ENCODE measurements at places on chromosomes 1 and 21.

GRCh38 chr1:175097361-175097760 is 29.7 kb downstream of the TNN start:
- DNase-seq = no peak

- DNase-seq = no peak
These were observed 39.2 kb downstream of the ADARB1 start for GRCh38 chr21:45113543-45113942.

DNA sequence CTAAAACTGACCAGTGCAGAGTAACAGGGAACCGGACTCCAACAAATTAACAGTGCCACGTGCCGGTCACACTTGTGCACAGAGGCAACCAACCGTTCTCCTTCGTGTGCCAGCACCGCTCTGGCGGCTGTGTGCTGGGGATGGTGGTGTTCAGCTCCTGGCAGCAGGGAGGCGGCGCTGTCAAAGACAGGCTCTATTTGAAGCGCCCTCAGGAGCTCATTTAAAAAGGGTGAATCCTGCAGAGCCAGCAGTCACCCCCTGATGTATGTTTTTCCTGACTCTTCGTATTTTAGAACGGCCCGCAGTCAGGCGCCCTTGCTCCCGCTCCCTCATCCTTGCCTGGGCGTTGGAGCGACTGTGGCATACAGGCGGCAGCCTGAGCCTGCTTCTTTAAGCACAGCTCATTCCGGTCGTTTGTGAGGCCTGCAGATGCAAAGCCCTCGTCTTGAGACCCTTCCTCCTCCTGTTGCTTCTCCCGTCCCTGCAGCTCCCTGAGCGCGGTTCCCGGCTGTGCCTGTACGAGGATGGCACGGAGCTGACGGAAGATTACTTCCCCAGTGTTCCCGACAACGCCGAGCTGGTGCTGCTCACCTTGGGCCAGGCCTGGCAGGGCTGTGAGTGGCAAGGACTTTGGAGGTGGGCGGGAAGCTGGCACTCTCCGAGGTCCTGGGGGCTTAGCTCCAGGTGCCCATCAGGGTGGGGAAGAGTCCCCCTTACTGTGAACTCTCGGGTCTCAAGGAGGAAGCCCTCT is 1.1 kb downstream of the DFFB start:
- DNase-seq = no peak

DNA sequence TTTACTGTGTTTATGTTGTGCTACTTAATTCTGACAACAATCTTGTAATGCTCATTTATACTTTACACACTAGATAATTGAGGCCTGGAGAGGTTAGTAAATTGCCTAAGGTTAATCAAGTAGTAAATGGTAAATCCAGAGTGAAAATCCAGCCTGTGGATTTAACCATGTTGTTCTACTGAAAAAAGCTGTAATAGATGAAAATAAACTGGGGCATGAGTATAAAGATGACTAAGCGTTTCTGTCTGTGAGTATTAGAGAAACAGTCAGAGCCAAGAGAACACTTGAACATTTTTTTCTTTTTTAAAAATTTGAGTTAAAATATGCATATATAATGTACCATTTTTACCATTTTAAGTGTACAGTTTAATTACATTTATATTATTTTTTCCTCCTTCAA is 47.9 kb upstream of the LEPR start:
- peak; percentile 9 for DNase-seq

DNA sequence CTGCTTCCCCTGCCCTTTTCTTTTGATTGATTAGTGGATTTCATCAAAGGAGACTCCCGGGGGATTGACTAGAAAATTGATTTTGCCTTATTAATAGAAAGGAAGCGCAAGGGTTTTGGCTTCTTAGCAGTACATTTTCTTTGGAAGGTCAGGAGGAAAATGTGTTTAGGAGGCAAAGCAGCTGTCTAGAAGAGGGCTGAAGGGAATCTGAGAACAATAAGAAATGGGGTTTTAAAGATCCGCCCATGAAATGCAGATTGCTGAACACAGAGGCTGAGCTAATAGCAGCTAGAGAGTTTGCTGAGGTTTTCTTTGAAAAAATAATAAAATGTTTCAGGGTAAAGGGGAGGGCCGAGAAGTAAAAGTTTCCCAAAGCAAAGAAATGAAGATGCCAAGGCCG is 4.9 kb downstream of the SERTAD4 start:
- DNase-seq = no peak

DNA sequence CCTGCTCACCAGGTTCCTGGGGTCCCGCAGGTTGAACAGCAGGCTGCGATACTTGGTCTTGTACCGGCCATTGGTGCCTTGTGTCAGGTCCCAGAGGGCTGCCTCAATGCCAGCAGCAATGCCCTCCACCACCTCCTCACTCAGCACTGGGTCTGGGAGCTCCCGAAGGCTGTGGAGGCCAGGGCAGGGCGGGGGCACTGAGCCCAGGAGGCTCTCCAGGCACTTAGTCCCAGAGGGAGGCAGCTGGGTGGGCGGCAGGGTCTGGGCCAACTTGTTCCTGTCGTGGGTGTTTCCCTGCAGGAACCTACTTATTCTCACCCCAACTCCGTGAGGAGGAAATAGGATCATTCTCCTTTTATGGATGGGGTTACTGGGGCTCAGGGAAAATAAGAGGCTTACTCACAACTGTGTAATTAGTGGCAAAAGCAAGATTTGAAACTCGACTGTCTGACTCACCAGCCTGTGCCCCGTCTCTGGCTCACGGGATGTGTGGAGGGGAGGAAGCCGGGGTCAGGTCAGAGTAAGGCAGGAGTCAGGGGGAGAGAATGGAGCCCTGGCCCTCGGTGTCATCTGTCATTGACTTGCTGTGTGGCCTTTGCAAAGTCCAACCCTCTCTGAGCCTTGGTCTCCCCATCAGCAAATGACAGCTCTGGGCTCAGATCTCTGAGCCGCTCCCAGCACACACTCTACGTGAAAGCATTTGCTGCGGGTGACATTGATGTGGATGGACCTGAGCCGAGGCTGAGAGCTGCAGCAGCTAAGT is 17.2 kb downstream of the SPOCD1 start:
- DNase-seq = no peak

GRCh38 chr1:24254783-24255182 is 64.4 kb upstream of the GRHL3 start:
- DNase-seq = no peak

DNA sequence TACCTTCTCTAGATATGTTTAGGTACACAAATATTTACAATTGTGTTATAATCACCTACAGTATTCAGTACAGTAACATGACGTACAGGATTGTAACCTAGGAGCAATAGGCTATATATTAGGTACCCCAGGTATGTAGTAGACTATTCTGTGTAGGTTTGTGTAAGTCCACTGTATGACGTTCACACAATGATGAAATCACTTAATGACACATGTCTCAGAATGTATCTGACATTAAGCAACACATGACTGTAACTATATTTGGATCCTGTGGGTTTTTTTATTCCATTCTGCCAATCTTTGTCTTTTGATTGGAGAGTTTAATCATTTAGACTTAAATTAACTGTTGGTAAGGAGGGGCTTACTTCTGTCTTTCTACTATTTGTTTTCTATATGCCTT is 52.1 kb downstream of the STYXL2 start:
- no peak for DNase-seq

- DNase-seq = no peak
These were observed 46.0 kb downstream of the RUNX1 start for GRCh38 chr21:35002879-35003722.

- DNase-seq = no peak
These were observed 130.1 kb downstream of the TGFB2 start for GRCh38 chr1:218475275-218475674.

DNA sequence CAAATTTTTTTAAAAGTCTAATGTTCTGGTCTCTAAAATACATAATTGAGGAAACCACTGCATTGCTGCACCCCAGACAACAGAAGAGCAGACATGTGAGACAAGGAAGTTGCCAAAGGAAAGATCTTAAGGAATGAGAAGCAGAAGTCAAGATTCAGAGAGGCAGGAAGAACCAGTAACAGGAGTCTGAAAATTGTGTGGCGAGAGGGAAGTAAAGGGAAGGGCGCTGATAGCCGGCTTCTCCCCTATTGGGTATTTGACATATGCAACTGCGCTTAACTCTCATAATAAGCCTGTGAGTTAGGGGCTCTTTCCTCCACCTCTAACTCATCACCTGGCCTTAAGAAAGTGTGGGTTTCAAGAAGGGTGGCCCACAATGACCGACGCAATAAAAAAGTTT is 21.9 kb upstream of the KIF14 start:
- DNase-seq = no peak

DNA sequence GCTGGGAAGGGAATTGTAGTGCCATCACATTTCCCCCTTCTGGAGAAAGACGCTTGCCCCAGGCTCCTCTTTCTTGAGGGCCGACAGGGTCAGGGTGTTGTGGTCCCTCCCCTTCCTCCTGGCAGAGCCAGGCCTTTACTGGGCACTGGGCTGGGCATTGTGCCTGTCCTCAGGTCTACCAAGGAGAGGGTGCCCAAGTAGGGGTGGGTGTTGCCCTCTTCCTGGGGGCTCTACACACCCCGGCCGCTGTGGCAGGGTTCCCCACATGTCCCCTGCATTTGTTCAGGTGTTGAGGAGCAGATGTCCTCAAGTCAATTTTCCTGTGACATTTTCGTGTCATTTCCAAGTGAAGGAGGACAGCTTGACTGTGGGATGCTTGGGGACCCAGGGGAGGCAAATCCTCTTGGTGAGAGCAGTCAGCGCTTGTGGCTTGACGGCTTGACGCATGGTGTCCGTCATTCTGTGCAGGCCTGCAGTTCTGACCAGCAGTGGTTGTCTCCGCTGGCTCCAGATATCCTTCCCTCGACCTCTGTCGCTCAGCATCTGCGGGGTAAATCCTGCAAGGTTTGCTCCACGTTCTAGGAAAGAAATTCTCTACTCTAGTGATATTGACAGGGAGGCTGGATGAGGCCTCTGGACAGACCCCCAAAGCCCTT is 181.9 kb upstream of the VAMP3 start:
- DNase-seq = no peak

DNA sequence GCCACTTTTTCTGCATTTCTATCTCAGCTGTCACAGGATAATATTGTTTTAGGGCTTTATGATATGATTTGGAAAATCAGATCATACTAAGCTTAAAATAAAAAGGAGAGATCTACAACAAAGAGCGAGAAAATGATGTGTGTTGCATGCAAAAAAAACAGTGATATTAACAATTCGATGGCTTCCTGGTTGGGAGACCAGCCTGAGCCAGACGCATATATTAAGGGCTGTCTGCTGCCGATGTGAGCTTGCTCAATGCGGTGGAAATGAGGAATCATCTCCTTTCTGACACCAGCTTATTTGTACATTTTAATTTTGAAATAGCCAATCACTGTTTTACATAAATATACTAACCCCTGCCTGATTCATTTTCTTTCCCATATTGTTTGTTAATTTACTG is 862.6 kb downstream of the USP25 start:
- DNase-seq = no peak

DNA sequence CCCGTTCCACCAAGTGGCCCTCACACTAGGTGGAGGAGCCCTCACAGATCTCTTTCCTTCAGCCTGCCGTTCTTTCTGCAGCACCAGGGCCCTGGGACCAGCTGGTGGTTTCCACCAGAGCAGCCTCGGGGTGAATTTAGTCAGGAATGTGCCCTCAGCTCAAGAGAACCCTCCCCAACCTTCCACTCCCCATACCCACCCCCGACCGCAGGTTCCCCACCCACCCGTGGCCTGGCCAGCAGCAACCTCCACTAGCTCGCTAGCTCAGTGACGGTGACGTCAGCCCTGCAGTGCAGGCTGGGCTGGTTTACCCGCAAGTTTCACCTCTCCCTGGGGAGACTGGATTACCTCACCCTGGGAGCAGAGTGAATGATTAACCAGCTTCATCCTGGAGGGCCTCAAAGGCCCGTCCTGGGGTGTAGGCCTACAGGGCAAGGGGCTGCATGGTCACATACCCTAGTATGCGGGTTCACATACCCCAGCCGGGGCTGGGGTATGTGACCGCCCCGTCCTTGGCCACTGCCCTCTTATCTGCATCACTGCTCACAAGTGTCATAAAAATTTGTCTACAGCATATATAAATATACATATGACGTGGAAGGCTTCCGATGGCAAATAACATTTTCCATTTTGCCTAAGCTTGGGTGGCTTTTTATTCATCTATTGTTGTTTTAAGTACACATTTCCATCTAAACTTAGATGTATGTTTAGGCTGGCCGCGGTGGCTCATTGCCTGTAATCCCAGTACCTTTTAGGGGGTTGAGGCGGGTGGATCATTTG is 24.5 kb downstream of the ELF3 start:
- DNase-seq = peak; percentile 92

- DNase-seq = peak; percentile 4
These were observed 13.3 kb downstream of the PLPPR5 start for GRCh38 chr1:98991127-98992012.

DNA sequence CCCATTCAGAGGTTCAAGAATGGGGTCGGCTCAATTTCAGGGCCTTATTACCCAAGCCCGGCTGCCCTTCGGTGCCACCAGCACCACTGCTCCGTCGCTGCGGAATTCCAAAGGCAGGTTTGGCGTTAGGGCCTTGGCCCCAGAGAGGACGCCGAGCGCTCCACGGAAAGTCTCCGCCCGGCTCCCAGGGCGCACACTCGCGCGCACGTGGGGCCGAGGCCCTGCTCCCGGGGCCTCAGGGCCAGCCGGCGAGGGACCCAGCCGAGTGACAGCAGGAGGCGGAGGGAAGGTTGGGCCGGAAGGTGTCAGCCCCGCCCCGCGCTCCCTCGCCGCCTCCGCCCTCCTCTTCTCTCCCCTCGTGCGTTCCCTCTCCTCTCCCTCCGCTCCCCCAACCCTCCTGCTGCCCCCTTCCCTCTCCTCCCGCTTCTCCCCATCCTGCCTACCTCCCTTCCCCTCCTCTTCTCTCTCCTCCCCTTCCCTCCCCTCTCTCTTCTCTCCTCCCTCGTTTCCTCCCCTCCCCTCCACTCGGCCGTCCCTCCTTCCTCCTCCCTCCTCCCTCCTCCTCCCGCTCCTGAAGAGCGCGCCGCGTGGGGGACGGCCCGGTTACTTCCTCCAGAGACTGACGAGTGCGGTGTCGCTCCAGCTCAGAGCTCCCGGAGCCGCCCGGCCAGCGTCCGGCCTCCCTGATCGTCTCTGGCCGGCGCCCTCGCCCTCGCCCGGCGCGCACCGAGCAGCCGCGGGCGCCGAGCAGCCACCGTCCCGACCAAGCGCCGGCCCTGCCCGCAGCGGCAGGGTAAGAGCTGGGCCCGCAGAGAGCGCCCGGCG is at the start of gene ETS2:
TSS of gene ETS2 (plus strand) at position 602 of the 825 bp plus-strand sequence. CDS start 4,106 bp downstream, outside the sequence.
- peak; percentile 77 for DNase-seq

DNA sequence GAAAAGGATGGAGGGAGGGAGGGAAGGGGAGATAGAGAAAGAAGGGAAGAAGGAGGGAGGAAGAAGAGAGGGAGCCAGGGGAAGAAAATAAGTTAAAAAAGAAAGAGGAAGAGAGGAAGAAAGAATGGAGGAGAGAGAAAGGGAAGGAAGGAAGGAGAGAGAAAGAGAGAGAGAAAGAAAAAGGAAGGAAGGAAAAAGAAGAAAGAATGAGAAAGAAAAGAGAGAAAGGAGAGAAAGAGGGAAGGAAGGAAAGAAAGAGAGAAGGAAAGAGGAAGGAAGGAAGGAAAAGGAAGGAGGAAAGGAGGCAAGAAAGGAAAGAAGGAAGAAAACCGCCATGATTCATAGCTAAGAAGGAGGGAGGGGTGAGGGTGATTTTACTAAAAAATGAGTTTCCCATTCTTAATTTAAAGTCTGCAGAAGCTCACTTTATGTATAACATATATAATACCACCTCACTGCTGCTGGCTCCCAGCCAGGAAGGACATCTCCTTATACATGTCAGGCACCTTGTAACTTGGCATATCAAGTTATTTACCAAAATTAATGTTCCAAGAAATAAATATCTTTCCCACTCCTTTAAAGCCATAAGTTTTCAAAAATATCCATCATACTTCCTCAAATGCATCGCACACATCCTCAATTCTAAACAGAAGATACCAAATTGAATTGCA is 46.0 kb upstream of the OLIG2 start:
- no peak for DNase-seq

Data from NCI-H460 (cell line).